ENCODE measurements at places on chromosomes 3 and 15.

DNA sequence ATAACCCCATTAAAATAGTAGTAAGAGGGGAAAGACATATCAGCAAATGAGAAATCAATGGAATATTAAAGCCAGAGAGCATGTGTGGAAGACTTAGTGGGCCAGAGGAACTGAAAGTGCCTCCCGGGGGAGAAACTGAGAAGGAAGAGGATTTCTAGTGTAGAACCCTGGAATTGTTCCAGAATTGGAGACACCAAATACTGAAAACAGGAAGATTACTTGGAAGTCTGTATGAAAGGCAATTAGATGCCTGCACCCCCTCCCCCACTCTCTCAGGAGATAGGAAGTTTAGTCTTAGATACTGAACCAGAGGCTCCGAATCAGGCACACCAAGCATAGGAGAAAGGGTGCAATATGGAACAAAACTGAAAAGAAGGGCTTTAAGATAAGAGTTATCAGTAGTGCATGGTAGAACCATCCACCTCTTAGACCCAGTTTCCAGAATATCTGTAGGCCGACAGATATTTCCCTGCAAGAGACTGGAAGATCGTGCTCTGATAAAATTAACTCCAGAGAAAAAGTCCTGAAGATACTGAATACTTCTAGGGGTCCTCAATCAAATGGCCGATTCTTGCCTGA is 32.4 kb downstream of the KLHL18 start:
- DNase-seq = no peak

DNA sequence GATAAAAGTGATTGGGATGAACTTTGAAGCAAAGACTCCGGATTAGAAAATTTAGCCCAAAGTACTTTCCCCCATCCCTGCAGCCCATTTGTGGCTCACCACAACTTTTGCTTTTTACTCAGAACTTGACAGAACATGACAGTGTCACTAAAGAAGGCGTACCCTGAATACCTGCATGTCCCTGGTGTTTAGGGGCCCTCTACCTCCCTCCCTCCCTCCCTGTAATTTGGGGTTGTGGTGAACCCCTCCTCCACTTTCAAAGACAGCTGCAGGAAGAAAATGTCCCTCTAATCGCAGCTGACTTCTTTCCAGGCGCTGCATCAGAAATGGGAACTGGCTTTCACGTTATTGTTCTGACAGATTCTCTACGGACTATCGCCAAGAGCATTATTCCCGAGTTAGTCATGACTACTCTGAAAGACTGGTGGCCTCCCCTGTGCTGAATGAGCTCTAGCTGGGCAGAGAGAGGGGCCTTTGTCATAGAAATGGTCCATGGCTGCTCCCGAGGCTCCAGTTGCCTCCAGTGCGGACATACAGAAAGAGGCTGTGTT is 93.2 kb upstream of the ARHGEF3 start:
- DNase-seq = peak; percentile 13

GRCh38 chr3:16513141-16514020 is at the start of gene RFTN1:
Gene RFTN1 (minus strand): TSS chr3:16513699. CDS start chr3:16493869, 19,830 bp downstream.
- no peak for DNase-seq

DNA sequence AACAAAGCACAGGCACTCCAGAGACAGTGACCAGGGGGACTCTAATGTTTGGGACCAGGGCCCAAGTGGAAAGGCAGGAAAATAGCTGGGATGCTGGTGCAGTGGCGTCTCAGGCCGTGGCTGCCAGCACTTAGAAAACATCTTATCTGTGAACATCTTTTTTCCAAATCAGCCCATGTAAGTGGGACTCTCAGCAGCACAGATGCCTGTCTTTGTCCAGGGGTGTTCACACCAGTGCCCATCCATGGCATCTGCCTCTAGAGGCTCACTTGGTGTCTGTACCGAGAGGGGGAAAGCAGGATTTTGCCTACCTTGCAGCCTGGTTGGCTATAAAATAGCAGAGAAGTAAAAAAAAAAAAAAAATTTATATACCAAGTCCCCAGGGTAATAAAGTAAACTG is 26.7 kb downstream of the SLC12A8 start:
- no peak for DNase-seq

GRCh38 chr3:72724070-72724469 is 124.2 kb downstream of the SHQ1 start:
- no peak for DNase-seq

GRCh38 chr3:164450276-164450905 is 627.9 kb downstream of the SI start:
- no peak for DNase-seq

DNA sequence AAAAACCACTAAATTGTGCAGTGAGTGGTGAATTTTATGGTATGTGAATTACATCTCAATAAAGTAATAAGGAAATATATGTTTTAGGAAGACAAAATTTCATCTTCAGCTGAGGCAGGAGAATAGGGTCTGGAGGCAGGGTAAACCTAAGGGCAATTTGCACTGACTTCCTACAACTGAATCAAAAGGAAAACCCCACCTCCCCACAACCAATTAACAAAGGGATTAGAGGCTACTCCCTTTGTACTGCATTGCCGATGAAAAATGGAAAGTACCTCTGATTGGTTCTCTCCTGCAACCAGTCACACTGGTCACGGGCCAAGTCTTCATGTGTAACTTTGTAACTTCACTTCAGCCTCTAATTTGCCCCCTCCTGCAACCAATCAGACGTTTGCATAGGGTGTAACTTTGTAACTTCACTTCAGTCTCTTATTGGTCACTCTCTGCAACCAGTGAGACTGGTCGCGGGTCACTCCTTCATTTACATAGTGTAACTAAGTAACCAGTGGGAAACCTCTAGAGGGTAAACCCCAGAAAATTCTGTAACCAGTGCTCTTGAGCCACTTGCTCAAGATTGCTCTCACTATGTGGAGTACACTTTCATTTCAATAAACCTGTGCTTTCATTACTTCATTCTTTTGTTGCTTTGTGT is 244.5 kb downstream of the CNTN4 start:
- DNase-seq = no peak

GRCh38 chr15:70014860-70015490 is 82.7 kb downstream of the TLE3 start:
- DNase-seq = no peak

- no peak for DNase-seq
These were observed 760.1 kb upstream of the CFAP20DC start for GRCh38 chr3:59809710-59810444.

- DNase-seq = no peak
These were observed 746.3 kb downstream of the ZPLD1 start for GRCh38 chr3:103181160-103181559.

GRCh38 chr3:174786825-174787224 is 72.3 kb upstream of the NAALADL2 start:
- DNase-seq = no peak

- no peak for DNase-seq
These were observed 23.2 kb downstream of the SEMA5B start for GRCh38 chr3:123004201-123004918.

DNA sequence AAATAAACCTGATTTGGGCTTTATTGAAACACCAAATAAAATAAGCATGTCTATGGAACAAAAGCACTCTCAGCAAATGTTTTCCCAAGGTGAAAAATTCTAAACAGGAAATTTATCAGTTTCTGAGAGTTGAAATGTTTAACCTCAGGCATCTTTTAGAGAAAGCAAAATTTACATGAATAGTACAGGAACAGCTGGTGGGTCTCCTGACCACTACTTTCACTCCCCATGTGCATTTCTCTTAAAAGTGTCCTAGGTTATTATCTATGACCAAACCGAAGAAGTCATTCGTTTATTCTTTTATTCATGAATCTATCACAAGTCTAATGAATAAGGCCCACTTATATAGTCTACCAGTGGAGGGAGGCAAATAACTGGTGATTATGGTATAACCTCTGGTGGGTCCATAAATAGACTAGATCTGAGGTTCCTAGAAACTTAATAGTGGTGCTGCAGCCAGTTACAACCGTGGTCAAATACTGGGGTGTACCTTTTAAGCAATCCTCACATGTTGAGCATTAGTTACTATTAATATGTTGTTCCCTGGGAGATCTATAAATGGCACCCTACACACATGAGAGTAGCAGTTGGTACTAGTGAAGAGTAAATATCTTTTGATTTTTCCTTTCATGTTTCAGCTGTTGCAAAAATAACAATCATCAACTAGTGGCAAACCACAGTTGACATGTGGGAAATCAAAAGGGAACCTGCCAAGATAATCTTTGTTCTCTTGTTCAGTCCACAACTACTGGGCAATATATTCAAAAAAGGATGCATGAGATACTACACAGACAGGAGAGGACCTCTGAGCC is 169.3 kb upstream of the STAC start:
- no peak for DNase-seq

GRCh38 chr15:63060699-63061098 is 18.2 kb downstream of the TPM1 start:
- DNase-seq = no peak

DNA sequence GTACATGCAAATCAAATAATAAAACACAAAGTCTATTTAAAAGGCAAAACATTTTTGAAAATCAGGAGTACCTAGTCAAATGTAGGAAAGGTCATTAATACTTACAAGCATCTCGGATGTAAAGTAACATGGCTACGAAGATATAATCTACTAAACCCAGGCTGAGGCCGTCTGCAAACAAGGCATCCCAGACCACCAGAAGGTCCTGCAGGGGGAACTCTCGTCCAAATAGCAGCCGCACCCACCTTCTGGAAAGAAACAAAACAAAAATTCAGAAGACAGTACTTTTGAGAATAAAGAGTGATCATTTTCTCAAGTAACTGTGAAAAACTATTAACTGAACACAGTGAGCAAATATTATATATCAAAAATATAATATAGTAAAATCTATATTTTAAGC is 423.1 kb downstream of the PLCL2 start:
- no peak for DNase-seq

DNA sequence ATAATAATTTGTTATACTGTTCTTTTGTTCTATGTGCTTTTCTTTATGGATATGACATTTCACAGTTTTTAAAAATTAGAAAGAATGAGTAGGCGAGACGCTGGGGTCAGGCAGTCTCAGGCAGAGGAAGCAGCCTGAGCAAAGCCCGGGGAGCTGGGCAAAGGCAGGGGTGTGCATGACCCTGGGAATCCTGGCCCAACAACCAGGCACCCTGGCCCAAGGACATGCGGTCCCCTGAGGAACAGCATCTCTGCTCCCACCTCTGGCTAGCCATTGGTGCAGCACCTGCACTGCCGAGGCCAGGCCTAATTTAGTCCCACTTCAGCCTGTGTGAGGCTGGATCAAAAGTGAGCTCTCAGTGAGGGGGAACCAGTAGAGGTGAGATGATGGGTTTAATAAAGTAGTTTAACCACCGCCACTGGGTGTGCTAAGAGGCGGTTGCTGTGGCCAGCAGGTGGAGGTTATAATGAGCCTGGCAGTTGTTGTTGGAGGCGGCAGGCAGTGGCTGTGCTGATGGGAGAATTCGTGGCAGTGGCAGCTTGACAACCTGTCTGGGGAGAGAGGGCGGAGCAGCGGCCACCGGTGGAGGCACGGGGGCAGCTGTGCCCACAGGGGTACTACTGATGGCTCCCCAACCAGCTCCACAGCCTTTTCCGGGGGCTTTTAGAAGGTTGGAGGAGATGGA is 41.5 kb downstream of the PRKCD start:
- DNase-seq = no peak

GRCh38 chr3:45234250-45234649 is 8.2 kb upstream of the TMEM158 start:
- DNase-seq = no peak

- peak; percentile 21 for DNase-seq
These were observed 28.4 kb downstream of the RASGRP1 start for GRCh38 chr15:38536201-38536676.

DNA sequence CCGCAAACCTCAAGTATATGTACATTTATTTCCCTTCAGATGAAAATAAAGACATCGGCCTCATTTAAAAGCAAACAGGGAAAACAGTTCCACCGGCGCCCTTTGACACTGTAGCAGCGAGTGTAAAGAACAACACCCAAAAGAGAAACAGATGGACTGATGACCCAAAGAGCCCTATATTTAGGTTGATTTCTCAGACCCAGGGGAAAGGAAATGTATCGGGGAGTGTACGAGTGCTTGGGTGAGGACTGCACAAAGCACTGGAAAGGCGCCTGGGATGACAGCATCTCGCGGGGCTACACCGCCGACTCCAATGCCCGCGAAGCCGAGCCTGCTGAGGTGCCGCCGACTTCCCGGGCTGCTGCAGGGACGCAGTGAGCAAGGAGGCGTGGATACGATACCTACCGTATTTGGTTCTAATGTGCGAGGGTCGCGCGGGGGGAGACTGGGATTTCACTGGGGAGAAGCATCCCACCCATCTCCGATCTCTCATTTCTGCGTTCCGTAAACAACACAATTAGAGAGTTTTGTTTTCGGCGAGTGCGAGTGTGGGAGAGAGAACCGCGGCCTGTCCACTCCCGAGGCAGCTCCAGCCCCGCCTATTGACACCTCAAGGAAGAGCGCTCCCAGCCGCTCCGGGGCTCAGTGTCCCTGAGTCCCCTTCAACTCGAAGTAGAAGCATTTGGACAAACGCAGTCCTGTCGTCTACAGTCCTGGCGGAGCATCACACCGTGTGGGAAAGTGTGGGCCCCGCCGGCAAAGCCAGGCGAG is 2.0 kb downstream of the MECOM start:
- no peak for DNase-seq

DNA sequence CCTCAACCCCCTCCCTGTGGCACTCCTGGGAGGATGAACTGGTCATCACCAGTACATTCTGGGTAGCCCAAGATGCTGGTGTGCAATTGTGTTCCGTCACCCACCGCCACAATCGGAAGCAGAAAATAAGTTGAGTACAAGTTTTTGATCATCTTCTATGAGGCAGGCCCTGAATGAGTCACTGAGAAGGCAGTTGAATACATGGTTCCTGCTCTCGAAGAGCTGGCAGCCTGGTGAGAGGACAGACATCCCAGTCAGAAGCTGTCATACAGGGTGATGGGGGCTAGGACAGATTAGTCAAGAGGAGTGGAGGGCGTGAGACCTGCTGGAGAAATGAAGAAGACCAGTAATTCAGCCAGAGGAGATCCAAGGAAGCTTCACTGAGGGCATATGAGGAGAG is 6.2 kb downstream of the CEMIP start:
- no peak for DNase-seq

GRCh38 chr3:42529468-42529867 is 27.0 kb downstream of the VIPR1 start:
- no peak for DNase-seq

GRCh38 chr3:61008153-61008997 is 242.9 kb downstream of the FHIT start:
- DNase-seq = no peak

DNA sequence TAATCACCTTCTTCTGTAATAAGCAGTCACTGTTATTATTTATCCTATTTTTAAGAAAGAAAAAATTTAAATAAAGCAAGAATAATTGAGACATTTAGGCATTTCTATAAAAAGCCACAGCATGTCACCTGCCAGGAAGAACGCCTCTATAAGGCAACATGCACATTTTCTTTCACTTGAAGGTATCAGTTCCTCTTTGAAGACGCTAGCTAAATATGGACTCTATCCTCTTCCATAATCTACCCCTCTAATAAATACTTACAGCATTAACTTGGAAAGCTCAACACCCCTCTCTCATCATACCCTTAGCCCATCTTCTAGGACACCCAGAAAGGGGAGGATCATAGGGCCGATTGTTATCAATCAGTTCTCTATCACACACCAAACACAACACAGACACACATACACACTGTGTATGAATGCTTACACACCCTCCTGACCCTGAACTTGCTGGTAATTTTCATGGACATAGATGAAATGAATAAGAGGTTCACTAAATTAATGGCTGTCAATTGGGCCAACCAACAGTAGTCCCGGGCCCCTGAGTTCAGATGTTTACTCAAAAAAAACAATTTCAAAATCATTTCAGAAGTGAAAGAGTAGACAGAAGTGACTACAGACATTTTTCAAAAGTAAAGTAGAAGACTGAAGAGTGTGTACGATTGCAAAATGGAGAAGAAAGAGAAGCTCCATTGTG is 102.5 kb downstream of the ZMAT3 start:
- no peak for DNase-seq

- no peak for DNase-seq
These were observed 30.3 kb upstream of the ZNF385D start for GRCh38 chr3:21781355-21781754.
